ENCODE measurements at places on chromosomes 1 and 21. TPM values are rescaled to one million over a fixed set of nuclear protein-coding genes. Genes with fewer than 3 reads are reported as not detected.

DNA sequence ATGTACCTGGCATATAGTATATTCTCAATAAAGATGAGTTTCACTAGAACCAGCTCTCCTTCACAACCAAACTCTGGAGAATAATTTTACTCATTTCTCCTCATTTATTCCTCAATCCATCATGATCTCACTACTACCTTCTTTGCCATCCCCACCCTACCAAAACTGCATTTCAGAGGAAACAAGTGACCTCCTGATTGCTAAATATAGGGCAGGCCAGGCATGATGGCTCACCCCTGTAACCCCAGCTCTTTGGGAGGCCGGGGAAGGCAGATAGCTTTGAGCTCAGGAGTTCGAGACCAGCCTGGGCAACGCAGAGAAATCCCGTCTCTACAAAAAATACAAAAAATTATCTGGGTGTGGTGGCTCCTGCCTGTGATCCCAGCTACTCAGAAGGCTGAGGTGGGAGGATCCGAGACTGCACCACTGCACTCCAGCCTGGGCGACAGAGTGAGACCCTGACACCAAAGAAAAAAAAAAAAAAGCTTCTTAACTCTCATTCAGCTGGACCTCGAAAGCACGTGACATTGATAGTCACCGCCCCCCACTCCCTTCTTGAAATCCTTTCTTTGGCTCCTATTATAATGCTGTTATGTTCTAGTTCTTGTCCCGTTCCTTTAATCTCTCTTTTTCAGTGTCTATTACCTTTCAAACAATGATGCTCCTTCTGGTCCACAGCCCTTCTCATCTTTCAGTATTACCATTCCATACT is 2.1 kb downstream of the TESK2 start:
- DNase-seq = no peak

TNFSF4 gene
- 2.0 TPM for total RNA-seq

GRCh38 chr1:165424454-165425216 is 20.3 kb downstream of the RXRG start:
- DNase-seq = no peak

DNA sequence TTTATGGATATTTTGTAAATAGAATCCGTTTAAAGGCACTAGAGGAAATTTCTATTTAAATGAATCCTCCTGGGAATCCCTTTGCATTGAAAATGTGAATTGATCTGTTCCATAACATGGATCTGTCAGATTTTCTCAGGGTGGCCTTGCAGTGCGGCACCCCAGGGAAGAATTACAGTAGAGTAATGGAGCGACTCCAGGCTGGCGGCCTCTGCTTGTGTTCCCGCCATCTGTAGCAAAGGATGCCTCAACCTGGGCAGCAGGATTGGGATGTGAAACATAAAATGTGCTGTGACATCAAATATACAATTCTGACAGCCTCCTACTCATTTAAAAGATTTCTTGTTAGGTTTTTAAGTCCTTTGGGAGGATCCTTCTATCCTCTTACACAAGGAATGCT is 115.9 kb downstream of the RHOU start:
- no peak for DNase-seq

DNA sequence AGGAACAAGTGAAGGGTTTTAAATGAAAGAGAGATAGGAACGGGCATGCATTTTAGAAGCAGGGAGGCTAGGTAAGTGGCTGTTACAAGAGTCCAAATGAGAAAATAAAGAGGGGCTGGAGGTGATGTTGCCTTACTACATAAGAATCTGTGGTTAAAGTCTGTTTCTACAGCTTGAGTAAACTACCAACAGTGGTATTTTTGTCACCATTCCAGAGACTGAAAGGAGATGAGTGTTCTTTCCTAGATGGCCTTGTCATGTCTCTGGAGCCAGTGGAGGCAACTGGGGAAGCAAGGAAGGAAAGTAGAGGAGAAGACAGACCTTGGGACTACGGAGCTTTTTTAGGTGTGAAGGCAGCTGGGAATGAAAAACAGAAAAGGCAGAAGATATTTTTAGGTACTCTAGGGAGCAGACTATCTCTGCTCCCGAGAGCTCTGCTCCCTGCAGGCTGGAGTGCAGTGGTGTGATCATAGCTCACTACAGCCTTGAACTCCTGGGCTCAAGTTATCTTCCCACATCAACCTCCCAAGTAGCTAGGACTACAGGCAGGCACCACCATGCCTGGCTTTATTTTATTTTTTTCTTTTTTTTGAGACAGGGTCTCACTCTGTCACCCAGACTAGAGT is 12.2 kb downstream of the HDAC1 start:
- DNase-seq = no peak

All from dermis microvascular lymphatic vessel endothelial cell (primary cell).